ENCODE measurements at places on chromosomes 3 and 15.

DNA sequence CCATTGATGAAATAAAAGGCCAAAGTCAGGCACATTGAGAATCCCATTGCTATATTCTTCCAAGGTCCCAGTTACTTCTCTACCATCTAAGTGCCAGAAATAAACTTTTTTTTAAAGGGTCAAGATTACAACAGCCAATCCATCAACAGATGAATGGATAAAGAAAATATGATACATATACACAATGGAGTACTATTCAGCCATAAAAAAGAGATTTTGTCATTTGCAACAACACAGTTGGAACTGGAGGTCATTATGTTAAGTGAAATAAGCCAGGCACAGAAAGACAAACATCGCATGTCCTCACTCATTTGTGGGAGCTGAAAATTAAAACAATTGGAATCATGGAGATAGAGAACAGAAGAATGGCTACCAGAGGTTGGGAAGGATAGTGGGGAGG is 25.5 kb downstream of the ULK4 start:
- DNase-seq, result no peak

- DNase-seq, result peak; percentile 86
Observed at GRCh38 chr15:90648137-90649070, 68.7 kb upstream of the BLM start.

DNA sequence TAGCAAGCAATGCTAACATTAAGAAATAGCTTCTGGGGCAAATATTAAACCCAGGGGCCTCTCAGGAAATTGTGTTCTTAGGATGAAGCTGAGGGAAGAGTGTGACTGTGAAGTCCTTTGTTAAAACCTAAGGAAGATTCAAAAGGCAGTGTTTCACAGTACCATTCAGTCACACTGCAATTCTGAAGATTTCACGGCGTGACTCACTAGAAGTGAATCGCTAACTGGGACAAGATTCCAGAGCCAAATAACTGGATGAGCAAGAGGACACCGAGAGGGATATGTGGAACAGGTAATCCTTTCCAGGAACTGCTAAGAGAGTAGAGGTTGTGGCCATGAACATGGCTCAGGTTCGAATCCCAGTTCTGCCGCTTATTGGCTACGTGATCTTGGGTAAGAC is 61.8 kb upstream of the SMAD3 start:
- no peak for DNase-seq

DNA sequence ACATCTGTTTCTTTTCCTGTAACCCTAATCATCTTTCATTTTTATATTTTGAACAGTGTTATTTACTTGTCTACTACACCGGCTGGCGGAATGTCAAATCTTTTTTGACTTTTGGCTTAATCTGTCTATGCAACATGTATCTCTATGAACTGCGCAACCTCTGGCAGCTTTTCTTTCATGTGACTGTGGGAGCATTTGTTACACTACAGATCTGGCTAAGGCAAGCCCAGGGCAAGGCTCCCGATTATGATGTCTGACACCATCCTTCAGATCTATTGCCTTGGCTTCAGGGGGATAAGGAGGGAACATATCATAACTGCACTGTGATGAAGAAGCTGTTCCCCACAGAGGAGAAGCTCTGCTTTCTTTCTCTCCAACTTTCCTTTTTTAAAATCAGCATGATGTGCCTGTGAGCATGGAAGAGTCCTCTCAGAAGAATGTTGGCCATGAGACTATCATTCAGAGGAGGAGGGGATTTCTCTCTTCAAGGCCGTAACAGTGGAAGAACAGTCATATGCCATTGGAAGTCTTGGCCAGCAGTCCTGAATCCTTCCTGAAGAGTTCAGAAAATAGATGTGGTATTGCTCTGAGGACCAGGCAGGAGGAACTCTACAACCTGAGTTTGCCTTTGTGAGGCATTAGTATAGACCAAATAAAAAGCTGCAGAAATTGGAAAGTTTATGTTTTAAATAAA is 69.9 kb downstream of the SEC22A start:
- no peak for DNase-seq

DNA sequence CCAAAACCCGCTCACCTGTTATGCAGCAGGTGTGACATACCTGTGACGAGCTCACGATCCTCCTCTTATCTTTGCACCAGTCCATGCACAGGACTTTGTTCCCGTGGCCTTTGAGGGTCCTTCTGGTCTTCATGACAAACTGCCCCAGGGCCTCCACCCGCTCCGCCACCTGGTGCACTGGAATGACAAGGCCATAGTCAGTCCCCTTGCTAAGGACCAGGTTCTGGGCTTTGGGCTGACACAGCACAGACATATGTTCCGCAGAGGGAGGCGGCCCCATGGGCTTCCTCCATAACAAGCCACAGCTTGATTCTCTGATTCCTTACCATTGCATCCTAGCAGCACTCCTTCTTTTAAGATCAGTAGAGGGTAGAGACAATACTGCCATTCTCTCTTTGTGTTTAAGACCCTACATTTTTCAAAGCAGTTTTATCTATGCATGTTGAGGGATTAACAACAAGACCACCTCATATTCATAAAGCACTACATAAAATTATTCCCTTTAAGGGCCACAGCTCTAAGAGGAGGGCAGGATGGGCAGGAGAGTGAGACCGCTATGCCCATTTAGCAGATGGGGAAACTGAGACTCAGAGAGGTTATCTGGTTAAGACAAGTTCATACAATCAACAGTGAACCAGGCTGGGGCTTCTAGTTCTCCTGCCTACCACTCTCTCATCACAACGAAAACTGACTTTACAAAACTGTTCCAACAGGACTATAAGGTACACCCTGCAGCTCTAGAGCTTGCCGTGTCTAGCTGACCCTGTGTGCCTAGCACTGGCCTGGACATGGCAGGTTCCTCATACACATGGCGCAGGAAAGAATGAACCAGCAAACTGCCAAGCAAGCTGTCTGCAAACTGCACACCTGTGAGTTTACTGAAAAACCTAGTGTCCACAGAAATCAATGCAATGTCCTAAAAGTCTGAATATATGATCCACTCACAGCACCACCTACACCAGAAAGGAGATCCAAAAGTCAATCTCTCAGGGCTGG is 37.0 kb downstream of the GNB5 start:
- no peak for DNase-seq

DNA sequence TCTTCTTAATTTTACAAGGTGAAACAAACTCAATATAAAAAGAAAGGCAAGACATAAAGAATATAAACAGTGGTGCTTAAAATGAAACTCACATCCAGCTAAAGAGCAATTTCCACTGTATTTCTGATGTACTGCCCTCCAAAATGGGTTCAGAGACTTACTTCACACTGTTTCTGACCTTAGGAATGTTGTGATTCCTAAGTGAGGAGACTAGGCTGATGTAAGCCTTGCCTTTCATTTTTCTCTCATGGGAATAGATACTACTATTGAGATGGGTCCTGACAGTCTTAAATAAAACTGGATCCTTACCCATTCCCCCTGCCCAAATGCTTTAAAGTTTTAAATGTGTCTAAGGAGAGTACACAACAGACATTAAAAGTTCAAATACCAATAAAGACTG is 86.9 kb downstream of the CBLB start:
- no peak for DNase-seq

DNA sequence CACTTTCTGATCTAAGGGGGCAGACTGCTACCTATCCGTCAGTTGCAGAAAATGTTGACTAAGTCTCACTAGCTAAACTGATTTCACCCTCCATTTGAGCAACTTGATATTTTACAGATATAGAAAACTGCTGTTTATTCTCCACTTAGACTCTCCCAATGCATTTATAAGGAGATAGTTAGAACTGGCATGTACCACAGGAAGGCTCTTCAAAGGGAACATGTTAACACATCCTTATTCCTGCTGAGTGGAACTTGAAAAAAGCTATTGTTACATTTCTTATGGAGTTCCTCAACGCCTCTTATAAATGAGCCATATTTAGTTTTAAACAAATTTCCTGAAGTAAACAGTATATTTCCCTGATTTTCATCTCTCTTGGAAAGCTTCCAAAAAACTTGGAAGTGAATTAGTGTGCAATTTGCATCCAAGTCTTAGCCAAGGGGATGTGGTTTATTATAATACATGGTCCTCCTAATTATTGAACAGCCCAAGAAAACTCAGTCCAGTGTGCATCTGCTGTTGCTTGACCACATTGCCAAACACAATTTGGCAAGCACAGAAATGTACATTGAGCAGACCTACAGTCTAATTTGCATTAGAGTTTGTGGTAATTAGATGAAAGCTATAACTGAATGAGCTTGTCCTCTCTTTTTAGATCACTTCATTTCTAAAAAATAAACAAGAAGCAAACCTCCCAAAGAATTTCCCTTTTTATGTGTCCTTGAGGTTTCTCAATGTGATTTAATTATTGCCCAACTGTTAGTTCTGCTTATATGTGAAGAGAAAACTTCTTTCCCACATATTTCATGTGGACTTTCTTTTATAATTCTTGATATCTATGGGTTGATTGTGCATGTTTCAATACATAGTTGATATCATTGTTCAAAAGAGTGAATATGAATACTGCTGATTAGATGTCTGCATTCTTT is 72.6 kb upstream of the DPH6 start:
- no peak for DNase-seq
